ENCODE measurements at places on chromosomes 3 and 15.

- DNase-seq = no peak
These were observed 2.3 kb upstream of the COL7A1 start for GRCh38 chr3:48597408-48597800.

- DNase-seq = peak; percentile 36
These were observed 2.2 kb upstream of the GRAMD2A start for GRCh38 chr15:72199721-72200212.

GRCh38 chr3:41106691-41107090 lies 92.6 kb upstream of the CTNNB1 start:
- no peak for DNase-seq

GRCh38 chr3:178583963-178584575 lies 47.8 kb downstream of the KCNMB2 start:
- no peak for DNase-seq

GRCh38 chr3:124282751-124283651 lies 291.1 kb upstream of the ROPN1 start:
- DNase-seq = no peak

- no peak for DNase-seq
These were observed 5.5 kb downstream of the TATDN2 start for GRCh38 chr3:10253731-10254130.

All from occipital lobe (tissue), 3 donors.